ENCODE measurements at places on chromosomes 5 and 9.

DNA sequence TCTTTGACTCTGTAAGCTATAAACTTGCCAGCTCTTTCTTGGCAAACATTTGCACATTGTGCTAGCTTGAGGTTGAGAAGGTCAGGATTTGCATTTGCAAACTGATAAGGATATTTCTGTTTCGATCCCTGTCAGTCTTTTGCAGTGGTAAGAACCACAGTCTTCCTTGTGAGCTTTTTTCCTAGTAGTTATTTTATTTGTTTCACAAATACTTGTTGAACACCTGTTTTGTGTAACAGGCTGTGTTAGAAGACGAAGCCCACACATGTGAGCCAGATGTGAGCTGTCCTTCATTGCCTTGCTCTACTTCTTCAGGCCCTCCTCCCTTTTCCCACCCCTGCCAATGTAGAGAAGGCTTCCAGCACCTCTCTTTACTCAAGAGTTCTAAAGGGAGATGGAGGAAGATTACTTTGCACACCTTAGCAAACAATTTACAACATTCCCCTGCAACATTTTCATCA lies 327.0 kb upstream of the KLF4 start:
- DNase-seq, result no peak

GRCh38 chr9:97889941-97890887 lies 32.1 kb downstream of the TRMO start:
- DNase-seq, result peak; percentile 47

- no peak for DNase-seq
These were observed 43.1 kb downstream of the ZNF366 start for GRCh38 chr5:72464071-72464470.

DNA sequence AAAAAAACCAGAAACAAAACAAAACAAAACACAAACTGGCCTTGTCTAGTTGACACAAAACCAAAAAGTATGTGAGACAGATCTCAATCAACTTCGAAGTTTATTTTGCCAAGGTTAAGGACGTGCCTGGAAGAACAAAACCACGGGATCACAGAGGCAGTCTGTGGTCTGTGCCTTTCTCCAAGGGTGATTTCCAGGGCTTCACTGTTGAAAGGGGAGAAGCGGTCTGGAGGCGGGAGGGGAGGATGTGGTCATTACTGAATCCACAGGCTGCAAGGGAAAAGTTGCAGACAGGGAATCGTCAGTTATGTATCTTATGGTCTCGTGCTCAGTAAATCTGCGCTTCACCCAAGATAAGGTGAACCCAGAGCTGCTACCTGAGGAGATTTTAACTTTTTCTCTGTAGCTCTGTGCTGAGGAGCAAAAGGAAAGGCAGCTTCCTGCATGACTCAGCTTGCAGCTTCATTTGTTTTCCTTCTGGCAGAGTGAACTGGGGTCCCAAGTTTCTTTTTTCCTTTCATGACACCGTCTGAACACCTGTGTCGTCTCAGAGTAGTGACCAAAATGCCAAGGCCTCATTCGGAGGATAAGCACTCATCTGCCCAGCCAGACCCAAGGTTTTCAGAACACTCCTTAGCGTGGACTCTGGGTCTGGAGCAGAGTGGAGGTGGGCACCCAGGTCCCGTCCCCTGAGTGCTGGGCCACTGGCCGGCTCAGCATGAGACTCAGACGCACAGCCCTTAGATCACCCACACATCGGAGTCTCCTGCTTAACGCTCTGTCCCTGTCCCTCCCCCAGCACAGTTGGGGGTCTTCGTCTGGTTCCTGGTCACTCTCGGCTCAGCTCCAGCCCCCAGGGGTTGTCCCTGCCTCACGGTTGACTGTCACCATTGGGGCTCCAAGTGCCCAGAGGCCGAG lies 25.9 kb downstream of the ROPN1L start:
- DNase-seq, result no peak

- peak; percentile 19 for DNase-seq
These were observed 25.8 kb downstream of the FPGS start for GRCh38 chr9:127828262-127829031.

- DNase-seq, result peak; percentile 7
These were observed 453 bp downstream of the CPEB4 start for GRCh38 chr5:173888473-173889131.

Data from CD4-positive, alpha-beta T cell treated with Interleukin-1 beta for 1 hour (primary cell).